Activated T-cell treated with anti-CD3 and anti-CD28 coated beads for 1 hour (primary cell): ENCODE measurements at places on chromosomes 1 and 21.

DNA sequence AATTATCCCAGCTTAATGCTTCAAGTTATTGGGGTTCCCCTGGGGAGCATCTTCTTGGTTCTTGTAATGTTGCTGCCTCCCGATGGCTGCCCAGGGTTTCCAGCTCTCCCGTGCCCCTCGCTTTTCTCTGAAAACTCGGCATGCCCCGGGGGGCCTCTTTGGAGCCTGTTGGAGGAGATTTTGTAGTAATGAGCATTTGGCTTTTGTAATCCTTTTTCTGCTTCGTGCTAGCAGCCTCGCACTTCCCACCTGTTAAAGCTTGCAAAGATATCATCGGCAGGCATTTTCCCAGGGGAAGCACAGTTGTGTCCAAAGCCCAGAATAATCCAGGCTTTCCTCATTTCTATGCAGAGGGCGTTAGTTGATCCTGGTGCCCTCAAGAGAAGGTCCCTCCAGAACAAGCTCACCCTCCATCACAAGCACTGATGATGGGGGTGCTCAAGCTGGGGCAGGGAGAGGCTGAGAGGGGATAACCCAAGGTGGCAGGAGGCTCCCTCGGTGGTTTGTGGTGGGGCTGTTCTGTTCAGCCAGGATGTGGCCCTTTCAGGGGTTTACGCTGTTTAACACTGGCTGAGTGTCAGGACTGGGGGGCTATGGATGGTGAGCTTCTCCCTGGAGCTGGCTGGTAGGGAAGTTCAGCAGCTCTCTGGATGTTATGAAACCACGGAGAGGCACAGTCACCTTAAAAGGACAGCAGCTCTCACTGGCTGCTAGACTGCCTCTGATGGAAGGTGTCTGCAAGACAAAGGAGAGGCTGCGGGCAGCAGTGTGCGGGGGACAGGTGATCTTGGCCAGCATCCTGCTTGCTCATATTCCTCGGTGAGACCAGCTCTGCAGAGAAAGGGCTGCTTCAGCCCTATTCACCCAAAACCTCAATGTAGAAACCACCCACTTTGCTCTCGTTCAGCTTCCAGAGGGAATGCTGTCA, 477.1 kb upstream of the VAMP3 start:
- no peak for DNase-seq

DNA sequence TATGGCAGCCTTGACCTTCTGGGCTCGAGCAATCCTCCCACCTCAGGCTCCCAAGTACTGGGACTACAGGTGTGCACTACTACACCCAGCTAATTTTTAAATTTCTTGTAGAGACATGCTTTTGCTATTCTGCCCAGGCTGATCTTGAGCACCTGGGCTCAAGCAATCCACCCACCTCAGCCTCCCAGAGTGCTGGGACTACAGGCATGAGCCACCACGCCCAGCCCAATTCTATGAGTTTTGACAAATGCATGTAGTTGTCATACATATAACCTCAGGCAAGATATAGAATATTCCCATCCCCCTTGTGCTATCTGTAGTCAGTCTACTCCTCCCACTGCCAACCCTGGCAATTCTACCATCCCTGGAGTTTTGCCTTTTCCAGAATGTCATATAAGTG, 38.7 kb upstream of the TTC22 start:
- DNase-seq = no peak

DNA sequence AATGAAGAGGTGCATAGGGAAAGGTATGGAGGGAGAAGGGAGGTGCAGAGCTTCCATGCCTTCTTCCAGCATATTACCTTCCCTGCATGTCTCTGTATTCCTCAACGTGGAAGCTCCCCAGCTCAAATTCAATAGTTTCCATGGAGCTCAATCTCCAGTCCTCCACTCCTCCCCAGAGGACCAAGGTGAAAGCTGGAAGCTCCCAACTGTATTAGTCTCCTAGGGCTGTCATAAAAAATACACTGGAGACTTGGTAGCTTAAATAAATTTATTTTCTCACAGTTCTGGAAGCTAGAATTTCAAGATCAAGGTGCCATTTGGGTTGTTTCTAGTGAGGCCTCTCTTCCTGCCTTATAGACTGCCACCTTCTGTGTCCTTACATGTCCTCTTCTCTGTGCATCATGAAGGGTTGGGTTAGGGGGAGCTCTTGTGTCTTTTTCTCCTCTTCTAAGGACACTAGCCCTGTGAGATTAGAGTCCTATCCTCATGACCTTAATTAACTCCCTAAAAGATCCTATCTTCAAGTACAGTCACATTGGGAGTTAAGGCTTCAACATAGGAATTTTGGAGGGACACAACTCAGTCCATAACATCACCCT, 21.9 kb upstream of the RABGGTB start:
- no peak for DNase-seq

DNA sequence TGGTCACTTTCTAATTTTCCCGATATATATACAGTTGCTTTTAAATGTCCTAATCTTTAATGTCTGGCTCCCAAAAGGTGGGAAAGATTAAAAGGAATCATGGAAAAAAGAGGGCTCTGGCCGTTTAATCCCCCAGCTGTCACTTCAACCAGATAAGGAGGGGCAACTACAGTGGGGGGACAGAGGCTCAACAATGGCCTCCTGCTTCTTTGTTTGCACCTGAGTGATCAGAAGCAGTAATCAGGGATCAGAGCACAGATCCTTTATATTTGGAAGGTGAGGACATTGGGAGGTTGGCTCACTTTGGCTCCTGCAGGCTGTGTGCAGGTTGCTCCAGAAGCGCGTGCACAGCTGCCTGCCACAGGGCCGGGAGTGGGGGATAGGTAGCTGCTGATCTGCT, 212.8 kb downstream of the FMN2 start:
- DNase-seq = no peak

DNA sequence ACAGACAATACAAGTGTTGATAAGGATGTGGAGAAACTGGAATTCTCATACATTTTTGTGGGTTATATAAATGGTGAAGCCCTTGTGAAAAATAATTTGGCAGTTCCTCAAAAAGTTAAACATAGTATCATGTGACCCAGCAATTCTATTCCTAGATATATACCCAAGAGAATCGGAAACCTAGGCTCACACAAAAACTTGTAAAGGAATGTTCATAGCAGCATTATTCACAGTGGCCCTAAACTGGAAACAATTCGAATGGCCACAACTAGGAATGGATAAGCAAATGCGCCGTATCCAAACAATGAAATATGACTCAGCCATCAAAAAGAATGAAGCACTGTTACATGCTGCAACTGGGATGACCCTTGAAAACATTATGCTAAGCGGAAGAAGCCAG, 3.9 kb upstream of the CD247 start:
- DNase-seq = no peak

DNA sequence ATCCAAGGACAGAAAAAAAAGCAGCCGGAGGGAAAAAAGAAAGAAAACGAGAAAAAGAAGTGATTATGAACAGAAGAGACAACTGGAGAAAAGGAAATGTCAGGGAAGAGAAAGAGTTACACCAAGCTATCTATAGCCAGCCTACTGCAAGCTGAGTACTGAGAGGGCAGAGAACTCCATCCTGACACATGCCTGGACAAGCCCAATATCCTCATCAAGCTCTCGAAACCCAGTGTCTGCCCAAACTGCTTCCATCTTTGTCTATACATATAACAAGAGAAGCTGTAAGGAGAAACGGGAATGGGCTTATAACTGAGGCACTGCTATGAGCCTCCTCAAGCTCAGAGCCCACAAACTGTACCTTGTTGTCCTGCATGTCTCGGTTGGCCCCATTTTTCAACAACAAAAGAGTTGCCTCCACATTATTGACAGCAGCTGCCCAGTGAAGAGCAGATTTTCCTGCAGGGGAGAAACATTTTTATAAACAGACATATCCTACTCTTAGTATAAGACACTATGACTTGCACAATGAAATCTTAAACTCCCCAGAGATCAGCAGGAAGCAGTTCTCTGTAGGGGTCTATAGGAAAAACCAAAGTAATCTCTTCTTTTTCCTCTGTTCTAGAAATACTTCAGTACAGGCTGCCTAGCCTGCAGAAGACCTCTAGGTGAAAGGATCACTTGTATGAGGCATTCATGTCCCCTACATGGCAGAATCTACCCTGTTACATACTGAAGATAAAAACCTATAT, 21.2 kb upstream of the ADAM30 start:
- no peak for DNase-seq

GRCh38 chr1:37718901-37719571, 26.7 kb downstream of the CDCA8 start:
- no peak for DNase-seq

DNA sequence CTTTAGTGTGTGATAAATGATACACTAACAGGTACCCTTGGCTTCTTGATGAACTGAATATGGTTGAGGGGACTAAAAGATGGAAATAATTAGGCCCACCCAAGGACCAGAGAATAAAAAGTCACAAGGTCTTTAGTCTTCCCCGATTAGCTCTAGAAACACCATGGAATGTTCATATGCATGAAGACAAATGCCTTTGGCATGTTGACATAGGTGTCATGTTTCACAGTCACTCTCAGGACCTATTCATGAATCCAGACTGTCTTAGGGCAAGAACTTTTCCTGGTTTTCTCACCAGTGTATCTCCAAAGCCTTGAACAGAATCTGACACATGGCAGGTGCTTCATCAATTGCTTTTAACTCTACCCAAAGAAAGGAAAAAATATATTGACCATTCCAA, 412.8 kb downstream of the AJAP1 start:
- no peak for DNase-seq

GRCh38 chr1:10941891-10942541, 70.4 kb upstream of the TARDBP start:
- DNase-seq = peak; percentile 57

DNA sequence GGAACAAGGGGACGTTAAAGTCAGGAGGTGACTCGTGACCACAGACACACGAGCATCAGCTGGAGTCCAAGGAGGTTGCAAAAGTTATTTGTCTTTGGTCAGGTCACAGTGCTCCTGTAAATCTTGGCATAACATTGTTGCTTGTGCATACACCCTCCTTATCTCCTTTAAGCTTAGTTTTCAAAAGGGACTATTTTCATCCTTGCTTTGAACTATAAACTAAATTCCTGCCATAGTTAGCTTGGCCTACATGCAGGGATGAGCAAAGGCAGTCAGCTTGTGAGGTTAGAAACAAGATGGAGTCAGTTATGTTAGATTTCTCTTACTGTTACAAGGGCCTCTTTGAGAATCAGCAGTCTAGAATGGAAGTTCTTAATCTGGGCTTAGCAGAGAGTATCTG, 28.0 kb upstream of the FASLG start:
- no peak for DNase-seq

DNA sequence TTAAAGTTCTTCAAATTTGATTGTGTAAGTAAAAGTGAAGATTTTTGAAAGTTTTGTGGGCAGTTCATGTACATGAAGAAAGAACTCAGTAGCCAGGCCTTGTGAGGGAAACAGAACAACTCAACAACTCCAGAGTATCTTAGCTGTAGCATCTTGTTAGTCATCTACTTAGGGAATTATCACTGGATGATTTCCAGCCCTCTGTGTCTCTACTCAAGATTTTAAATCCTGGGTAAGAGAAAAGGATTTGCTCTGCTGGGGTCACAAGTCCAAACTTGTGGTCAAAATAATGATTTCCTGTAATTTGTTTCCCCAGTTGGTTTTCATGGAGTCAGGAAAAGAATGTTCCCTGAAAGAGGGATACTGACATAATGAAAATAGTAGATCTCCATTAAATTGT, 8.2 kb downstream of the OR10T2 start:
- no peak for DNase-seq

- DNase-seq = no peak
These were observed 36.1 kb upstream of the HSD3B1 start for GRCh38 chr1:119470958-119471357.

DNA sequence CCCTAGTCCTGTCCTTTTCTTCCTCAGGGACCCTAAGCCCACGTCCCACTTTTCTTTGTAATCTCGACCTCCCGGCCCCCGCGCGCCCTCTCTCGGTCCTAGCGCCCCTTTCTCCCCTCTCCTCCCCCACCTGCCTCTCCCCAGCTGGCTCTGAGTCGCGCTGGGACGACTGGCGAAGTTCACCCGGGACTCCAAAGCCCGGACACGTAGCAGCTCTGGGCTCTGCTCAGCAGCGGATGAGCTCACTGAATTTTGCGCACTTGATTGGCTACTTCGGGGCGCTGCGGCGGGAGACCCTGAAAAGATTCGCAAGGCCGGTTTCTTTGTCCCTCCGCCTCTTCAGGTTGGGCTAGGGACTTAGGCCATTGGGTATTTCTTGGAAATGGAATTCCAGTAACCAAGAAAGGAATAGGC, 16.3 kb upstream of the ACKR1 start:
- no peak for DNase-seq

DNA sequence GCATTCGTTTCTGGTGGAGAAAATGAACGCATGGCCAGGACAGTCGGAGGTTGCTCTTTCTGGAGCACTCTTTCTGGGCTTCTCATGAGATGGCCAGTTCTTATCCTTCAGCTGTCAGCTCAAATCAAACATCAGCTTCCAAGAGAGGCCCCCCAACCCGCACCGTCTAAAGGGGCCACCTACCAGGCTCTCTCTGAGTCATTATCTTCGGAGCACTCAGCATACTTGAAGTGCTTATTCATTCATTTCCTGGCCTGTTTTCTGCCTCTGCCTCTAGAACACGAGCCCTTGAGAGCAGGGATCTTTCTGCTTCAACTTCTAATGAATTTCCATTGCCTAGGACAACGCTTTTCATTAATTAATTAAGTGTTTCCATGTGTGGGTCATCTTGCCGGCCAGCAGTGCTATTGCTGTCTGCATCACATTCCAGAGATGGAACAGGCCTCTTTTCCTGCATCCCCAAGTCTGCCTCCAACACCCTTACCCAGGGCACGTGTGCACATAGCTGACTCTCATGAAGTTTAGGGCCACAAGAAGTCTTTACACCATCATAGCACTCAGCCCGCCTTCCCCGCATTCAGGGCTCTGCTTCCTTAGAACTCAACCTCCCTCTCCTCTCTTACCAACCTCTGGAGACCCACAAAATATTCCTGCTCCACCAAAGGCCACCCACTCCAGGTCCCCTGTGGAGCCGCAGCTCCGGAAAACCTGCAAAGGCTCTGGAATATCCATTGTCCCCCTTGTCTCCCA, 52.1 kb upstream of the LAPTM5 start:
- no peak for DNase-seq

DNA sequence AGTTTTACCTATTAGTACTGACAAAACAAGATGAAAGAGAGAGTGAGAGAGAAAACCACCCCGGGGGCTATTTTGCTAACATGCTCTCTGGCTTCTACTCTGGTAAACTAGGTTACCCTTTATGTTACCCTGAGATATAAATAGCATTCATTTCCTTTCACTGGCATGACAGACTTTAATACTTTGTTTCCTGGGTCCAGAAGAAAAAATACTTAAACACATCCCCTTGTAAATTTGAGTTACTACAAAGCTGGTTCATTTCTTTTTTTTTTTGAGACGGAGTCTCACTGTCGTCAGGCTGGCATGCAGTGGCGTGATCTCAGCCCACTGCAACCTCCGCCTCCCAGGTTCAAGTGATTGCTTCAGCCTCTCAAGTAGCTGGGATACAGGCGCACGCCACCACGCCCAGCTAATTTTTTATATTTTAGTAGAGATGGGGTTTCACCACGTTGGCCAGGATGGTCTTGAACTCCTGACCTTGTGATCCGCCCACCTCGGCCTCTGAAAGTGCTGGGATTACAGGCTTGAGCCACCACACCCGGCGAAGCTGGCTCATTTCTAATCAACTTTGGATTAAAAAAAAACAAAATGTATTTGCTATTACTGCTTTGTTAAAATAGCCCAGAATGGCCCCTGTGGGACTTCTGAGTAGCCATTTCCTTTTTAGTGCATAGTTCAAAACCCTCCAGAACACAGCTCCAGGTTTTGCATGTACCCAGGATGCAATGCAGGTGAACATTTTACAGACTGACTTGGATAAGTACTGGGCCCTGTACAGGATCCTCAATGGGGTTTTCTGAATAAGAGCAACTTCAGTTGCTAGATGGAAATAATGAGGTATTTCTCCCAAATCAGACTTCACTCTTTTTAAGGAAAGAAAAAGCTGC, 20.6 kb downstream of the INPP5B start:
- no peak for DNase-seq

- DNase-seq = no peak
These were observed 16.9 kb downstream of the RPTN start for GRCh38 chr1:152141971-152142584.
